Neural crest cell (in vitro differentiated cells): ENCODE measurements at places on chromosomes 16 and 17. TPM values are rescaled to one million over a fixed set of nuclear protein-coding genes. Genes with fewer than 3 reads are reported as not detected.

The CCL11 gene
- not detected in 2 replicates for total RNA-seq

The TBC1D3E gene
- total RNA-seq = not detected in 2 replicates

The SLC52A1 gene
- not detected in 2 replicates for total RNA-seq

The VAT1 gene
- total RNA-seq = 112 and 115 TPM in 2 replicates

The ADGRG3 gene
- not detected in 2 replicates for total RNA-seq

The SALL1 gene
- 79.4 and 85.7 TPM in 2 replicates for total RNA-seq

The XAF1 gene
- not detected in 2 replicates for total RNA-seq

The MYH8 gene
- total RNA-seq = not detected in 2 replicates

The CLEC10A gene
- not detected in 2 replicates for total RNA-seq

The NHERF2 gene
- 7.6 and 8.1 TPM in 2 replicates for total RNA-seq

The CNTD1 gene
- not detected in 2 replicates for total RNA-seq

The TBC1D3D gene
- 0.23 and 0.50 TPM in 2 replicates for total RNA-seq

The MSLN gene
- not detected in 2 replicates for total RNA-seq

The KCNJ18 gene
- not detected in 2 replicates for total RNA-seq

The CLDN6 gene
- 0.47 and 0.55 TPM in 2 replicates for total RNA-seq

The CCDC200 gene
- not detected in 2 replicates for total RNA-seq

The MARVELD3 gene
- not detected in 2 replicates for total RNA-seq

The RGS11 gene
- total RNA-seq = 1.9 and 2.8 TPM in 2 replicates

The DHRS7C gene
- not detected in 2 replicates for total RNA-seq

The MFSD6L gene
- not detected in 2 replicates for total RNA-seq

The EFCAB5 gene
- 0.30 and 0.86 TPM in 2 replicates for total RNA-seq

The FNDC8 gene
- not detected in 2 replicates for total RNA-seq

The RNF157 gene
- 50.4 and 54.0 TPM in 2 replicates for total RNA-seq
